ENCODE measurements at places on chromosomes 2 and 18. TPM values are rescaled to one million over a fixed set of nuclear protein-coding genes. Genes with fewer than 3 reads are reported as not detected.

IL1A gene
- polyA plus RNA-seq, result 0.14 TPM

GALNT13 gene
- polyA plus RNA-seq, result 10.9 TPM

CD8B2 gene
- polyA plus RNA-seq, result not detected

SFTPB gene
- polyA plus RNA-seq, result not detected

GAL3ST2 gene
- polyA plus RNA-seq, result not detected

RAD51AP2 gene
- polyA plus RNA-seq, result 0.54 TPM

CD8B gene
- not detected for polyA plus RNA-seq

ATP6V1B1 gene
- 0.42 TPM for polyA plus RNA-seq

TUBB8B gene
- not detected for polyA plus RNA-seq

RAPGEF4 gene
- 10.4 TPM for polyA plus RNA-seq

CDKL4 gene
- not detected for polyA plus RNA-seq

CAVIN2 gene
- polyA plus RNA-seq, result not detected

LONRF2 gene
- polyA plus RNA-seq, result 20.9 TPM

SIX3 gene
- 8.7 TPM for polyA plus RNA-seq

ASPRV1 gene
- polyA plus RNA-seq, result 7.7 TPM

EPC2 gene
- polyA plus RNA-seq, result 44.8 TPM

KCNJ13 gene
- not detected for polyA plus RNA-seq

CHST10 gene
- polyA plus RNA-seq, result 76.1 TPM

GATA6 gene
- not detected for polyA plus RNA-seq

SERPINE2 gene
- polyA plus RNA-seq, result 40.1 TPM

ALPI gene
- polyA plus RNA-seq, result not detected

RBM43 gene
- polyA plus RNA-seq, result not detected

LYG2 gene
- polyA plus RNA-seq, result not detected

DNAH7 gene
- 0.67 TPM for polyA plus RNA-seq

ASXL3 gene
- 14.4 TPM for polyA plus RNA-seq

PAIP2B gene
- 14.4 TPM for polyA plus RNA-seq

SCTR gene
- not detected for polyA plus RNA-seq

IL1RN gene
- polyA plus RNA-seq, result not detected

IL18R1 gene
- 0.09 TPM for polyA plus RNA-seq

FAM124B gene
- not detected for polyA plus RNA-seq

SLC23A3 gene
- polyA plus RNA-seq, result 0.28 TPM

ALKAL2 gene
- polyA plus RNA-seq, result not detected

DSG1 gene
- not detected for polyA plus RNA-seq

RTP5 gene
- 1.2 TPM for polyA plus RNA-seq

CYS1 gene
- not detected for polyA plus RNA-seq

TRIM43 gene
- not detected for polyA plus RNA-seq

CTAGE1 gene
- polyA plus RNA-seq, result not detected

KCNK3 gene
- polyA plus RNA-seq, result 14.0 TPM
